ENCODE measurements at places on chromosomes 12 and 14. TPM values are rescaled to one million over a fixed set of nuclear protein-coding genes. Genes with fewer than 3 reads are reported as not detected.

SUPT16H gene
- total RNA-seq = 58.4 TPM

RCOR1 gene
- total RNA-seq = 9.4 TPM

RGS6 gene
- 11.9 TPM for total RNA-seq

FBLN5 gene
- 110 TPM for total RNA-seq

KRT75 gene
- not detected for total RNA-seq
